Left lobe of liver (tissue), 2 donors: ENCODE measurements at places on chromosomes 3 and 15. TPM values are rescaled to one million over a fixed set of nuclear protein-coding genes. Genes with fewer than 3 reads are reported as not detected.

DNA sequence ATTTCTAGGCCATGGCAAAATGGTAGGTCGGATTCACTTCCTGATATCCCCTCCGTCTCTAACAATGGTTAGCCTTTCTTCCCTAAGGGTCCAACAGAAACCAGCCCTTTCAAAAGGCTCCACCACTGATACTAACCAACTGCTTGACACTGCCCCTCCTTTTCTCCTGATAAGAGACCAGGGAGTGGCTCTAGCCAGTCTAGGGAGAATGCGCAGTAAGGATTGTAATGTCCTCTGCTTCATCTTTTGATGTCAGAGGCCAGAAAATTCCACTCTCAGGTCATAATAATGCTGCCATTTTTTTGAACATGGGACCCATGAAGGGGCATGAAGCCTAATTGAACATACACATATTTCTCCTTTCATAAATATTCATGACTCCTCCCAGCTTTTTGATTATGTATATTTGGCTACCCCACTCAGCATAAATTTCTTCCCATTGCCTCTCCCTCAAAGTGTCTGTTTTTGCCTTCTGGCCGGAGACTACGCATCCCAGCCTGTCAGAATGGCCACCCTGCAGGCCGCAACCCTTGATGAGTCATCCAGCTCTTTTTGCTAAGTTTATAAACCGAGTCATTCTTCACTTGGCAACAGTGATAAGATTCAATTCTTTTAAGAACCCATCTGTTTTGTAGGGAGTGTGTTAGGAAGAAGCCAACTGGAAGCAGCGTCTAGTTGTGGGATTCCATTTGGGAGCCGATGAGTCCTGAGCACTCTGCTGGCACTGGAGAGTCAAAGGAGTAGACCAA lies 189.0 kb upstream of the MCTP2 start:
- DNase-seq: no peak

DNA sequence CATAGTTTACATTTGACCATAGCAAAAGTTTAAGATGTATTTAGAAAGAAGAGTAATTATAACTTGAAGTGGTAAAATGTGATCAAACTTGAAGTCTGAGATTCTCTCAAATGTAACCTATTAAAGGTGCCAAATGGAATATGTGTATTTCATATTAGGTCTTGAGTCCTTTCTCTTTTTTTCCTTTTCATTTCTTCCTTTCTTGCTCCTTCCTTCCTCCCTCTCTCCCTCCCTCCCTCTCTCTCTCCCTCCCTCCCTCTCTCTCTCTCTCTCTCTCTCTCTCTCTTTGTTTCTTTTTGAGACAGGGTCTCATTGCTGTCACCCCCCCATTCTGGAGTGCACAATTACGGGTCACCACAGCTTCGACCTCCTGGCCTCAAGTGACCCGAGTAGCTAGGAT lies 47.7 kb downstream of the MAP2K5 start:
- DNase-seq: no peak

- DNase-seq: no peak
Measured at GRCh38 chr3:195097331-195098255, 173.4 kb downstream of the XXYLT1 start.

GRCh38 chr15:100775581-100776185 lies 103.9 kb upstream of the ALDH1A3 start:
- no peak for DNase-seq

Gene TUSC7
- total RNA-seq: not detected
